Upper lobe of left lung (tissue), 6 donors: ENCODE measurements at places on chromosomes 1 and 21. TPM values are rescaled to one million over a fixed set of nuclear protein-coding genes. Genes with fewer than 3 reads are reported as not detected.

Gene ARTN
- total RNA-seq = 1.0 TPM

Gene ETNK2
- total RNA-seq = 8.9 TPM

Gene BACE2
- 15.1 TPM for total RNA-seq

Gene CGN
- 106 TPM for total RNA-seq

Gene MDM4
- total RNA-seq = 61.7 TPM

- no peak for DNase-seq
Observed at GRCh38 chr21:41024341-41024740, 143.6 kb upstream of the BACE2 start.

DNA sequence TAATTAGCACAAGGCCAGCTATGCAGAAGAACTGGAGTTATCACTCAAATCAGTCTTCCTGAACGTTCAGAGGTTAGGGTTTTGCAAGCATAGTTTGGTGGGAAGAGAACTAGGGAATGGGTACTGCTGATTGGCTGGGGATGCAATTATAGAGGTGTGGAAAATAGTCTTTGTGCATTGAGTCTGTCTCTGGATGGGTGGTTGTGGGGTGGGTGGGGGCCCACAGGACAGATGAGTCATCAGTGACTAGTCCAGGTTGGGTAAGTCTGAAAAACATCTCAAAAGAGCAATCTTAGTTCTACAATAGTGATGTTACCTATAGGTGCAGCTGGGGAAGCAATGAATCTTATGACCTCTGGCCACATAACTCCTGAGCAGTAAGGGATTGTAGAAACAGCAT, 89.7 kb upstream of the HMCN1 start:
- no peak for DNase-seq

DNA sequence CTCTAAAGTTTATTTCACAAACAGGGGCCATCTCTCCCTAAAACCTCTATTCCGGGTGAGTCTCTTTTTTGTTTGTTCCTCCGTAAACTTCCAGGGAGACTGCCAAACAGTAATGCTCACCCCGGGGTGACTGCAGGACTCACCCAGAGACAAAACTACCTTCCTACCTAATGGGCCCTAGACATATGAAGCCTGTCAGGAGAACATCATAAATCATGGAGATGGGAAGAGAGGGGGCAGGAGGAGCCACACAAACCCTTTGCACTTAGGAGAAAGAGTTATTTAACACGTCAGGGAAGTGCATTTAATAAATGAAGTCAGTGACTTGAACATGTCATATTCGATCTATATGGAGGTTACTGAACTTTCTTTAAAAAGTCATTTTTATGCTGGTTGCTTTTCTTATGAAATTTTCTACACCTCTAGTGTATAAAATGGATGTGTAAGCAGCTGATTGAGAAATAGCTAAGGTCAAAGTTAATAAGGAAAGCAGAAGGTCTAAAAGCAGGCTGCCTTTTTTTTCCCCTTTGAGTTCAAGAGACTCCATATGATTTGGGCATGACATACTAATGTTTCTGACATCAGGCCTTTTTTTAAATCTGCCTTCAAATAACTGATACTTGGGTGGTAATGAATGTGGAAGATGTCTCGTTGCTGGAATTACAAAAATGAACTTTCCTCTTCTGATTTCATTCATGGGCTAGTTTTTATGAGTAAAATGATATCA, 286.9 kb upstream of the USP25 start:
- DNase-seq = no peak

GRCh38 chr1:91798740-91799139, 87.2 kb downstream of the TGFBR3 start:
- DNase-seq = no peak

DNA sequence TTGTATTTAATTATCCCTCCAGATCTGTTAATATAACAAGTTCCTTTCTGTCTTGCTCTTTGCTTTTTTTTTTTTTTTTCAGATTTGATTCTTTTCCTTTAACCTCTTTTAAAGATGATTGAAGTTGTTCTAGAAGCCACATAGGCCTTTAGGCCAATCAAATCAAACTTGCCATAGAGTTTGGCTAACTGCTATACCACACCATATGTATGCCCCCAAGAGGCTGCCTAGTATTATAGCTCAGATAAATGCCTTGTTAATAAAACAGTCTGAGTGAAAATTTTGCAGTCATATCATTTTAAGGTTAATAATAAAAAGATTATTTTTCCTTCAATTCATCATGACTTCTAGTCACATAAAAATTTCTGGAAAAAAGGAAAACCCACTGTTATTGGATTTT, 696.0 kb upstream of the CHRM3 start:
- DNase-seq = no peak

- no peak for DNase-seq
Observed at GRCh38 chr1:7940745-7941436, at the start of gene TNFRSF9. Gene TNFRSF9 (minus strand): TSS chr1:7940839. CDS start chr1:7939994, 845 bp downstream.

GRCh38 chr1:208825300-208825699, 581.1 kb upstream of the PLXNA2 start:
- DNase-seq = peak; percentile 25

- DNase-seq = no peak
Observed at GRCh38 chr1:239814306-239814881, 277.3 kb upstream of the FMN2 start.
